ENCODE measurements at places on chromosomes 1 and 21.

- no peak for DNase-seq
These were observed 401 bp upstream of the PRUNE1 start for GRCh38 chr1:151007853-151008243.

DNA sequence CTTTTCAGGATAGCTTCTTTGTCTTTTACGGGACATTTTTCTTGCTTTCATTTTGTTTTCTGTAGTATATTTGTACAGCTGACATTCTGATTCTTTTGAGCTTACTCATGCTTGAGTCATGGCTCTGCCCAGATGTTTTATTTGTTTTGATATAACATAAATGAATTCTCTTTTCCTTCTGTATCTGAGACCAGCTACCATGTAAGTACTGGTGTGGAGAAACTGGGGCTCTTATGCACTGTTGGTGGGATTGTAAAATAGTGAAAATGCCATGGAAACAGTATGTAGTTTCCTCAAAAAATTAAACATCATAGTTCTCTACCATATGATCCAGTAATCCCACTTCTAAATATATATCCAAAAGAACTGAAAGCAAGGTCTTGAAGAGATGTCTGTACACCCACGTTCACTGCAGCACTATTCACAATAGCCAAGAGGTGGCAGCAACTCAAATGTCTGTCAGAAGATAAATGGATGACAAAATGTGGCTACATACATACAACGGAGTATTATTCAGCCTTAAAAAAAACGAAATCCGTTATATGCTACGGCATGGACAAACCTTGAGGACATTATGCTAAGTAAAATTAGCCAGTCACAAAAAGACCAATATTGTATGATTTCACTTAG lies 61.4 kb downstream of the EIF2B3 start:
- no peak for DNase-seq

GRCh38 chr21:41367945-41368734 lies 6.3 kb downstream of the MX2 start:
- peak; percentile 35 for DNase-seq

DNA sequence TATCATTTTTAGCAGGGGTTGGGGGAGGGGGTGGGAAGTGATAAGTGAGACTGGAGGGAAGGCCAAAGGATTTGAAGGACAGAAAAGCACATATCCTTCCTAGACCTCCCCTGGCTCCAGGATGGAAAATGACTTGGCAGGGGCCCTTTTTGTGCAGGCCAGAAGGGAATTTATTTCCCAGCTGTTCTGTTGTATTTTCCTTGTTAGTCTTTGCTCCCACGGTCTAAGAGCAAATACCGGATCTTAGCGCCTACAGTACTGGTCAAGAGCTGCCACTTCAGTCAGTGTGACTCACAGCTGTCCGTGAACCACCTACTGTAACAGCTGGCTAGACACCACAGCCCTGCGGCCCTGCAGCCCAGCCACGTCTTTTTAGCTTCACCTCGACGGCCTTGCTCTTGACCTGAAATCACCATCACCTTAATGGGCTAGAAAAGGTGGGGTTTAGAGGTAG lies 51.0 kb upstream of the ERRFI1 start:
- DNase-seq: peak; percentile 94

GRCh38 chr1:57483954-57484353 lies 60.1 kb upstream of the DAB1 start:
- DNase-seq: no peak

DNA sequence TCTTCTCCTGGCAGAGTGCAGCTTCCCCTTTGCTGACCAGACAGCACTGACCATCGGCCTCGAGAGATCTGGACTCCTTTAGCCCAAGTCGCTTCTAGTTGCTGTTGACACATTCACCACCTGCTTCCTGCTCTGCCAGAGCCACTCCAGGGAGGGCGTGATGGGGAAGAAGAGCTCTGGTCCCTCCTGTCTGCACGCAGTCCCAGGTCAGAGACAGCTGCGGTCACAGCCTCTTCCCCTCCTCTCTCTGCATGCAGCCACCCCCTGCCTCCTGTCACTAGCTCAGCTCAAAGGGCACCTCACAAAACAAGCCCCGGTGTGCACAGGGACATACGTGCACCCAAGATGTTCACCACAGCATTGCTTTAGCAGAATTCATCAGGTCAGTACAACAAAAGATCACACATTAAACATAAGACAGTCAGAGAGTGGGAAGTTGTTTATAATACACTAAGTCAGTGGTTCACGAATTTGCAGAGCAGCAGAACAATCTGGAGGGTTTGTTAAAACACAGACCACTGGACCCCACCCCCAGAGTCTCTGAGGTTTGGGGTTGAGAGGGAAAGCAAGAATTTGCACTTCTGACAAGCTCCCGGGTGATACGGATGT lies 132.9 kb downstream of the SYF2 start:
- no peak for DNase-seq

GRCh38 chr1:116164604-116165368 lies 53.6 kb downstream of the MAB21L3 start:
- DNase-seq: no peak

- no peak for DNase-seq
These were observed 136.8 kb downstream of the ZC3H11B start for GRCh38 chr1:219476116-219476515.

GRCh38 chr1:27031235-27032118 lies 18.8 kb upstream of the TENT5B start:
- DNase-seq: peak; percentile 92

DNA sequence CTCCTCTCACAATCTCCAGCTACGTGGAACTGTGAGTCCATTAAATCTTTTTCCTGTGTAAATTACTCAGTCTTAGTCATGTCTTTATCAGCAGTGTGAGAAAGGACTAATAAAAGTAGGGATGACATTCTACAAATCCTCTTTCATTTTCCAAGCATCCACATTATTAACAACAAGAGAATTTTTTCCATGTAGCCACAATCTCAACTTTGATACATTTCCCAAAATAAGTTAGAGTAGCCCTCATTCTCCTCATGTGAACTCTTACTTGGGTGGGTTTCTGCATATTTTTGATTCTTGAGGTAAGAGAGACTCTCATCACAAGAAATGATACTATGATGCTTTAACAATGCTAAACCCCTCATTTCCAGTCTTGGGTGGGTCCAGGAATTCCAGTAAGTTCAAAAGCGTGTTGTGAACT lies 52.8 kb downstream of the TNFSF18 start:
- no peak for DNase-seq

DNA sequence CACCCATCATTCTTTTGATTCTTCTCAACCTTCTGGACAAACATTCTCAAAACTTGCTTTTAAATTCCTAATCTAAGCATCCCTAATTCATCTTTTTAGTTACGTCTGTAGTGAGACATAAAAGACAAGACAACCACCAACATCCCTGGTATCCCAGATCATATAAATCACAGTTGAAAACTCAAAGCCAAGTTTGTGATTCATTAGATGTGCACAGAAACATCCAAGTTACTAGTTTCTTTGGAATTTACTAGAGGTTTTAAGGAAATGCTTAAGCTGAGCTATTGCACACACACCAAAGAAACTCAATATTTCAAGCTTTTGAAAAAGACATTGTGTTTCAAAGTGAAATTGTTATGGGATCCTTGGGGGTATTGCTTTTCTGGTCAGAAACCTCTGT lies 47.6 kb downstream of the ATP6V1G3 start:
- no peak for DNase-seq

DNA sequence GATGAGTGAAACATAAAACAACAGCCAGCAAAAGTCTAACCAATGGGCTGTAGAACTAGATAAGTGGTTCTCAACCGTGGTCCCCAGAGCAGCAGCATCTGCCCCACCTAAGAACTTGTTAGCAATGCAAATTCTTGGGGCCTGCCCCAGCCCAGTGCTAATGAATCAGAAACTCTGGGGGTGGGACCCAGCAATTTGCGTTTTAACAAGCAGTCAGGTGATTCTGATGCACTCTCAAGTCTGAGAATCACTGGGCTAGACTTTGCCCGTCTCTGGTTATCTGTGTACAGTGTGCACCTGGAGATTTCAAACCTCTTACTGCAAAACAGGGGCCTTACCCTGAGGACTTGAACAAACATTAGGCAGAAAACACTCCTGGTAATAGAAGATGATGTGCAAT lies 66.5 kb downstream of the PLXNA2 start:
- no peak for DNase-seq

DNA sequence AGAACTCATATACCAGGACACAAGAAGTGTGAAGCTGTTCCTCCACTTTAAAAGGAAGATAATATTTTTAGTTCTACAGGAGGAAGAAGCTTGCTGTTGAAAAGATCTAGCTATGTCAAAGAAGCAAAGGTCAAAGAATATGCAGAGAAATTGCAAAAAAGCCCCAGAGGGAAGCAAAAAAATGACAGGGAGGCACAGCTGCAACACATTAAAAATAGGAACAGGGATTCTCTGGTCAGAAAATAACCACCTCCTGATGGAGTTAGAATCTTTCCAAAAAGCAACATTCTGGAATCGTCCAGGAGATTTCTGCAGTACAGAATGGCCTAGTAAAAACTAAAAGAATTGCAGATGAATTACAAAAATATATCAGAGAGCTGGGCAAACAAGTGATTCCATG lies 238.9 kb upstream of the PRMT6 start:
- DNase-seq: no peak

GRCh38 chr21:33261635-33262034 lies 4.5 kb upstream of the IL10RB start:
- no peak for DNase-seq

GRCh38 chr1:33186936-33187335 lies 5.1 kb upstream of the TRIM62 start:
- no peak for DNase-seq

- no peak for DNase-seq
These were observed 193.0 kb downstream of the CACNA1E start for GRCh38 chr1:181676269-181676668.

- DNase-seq: peak; percentile 73
These were observed 82.2 kb downstream of the FBXO2 start for GRCh38 chr1:11571906-11572616.

DNA sequence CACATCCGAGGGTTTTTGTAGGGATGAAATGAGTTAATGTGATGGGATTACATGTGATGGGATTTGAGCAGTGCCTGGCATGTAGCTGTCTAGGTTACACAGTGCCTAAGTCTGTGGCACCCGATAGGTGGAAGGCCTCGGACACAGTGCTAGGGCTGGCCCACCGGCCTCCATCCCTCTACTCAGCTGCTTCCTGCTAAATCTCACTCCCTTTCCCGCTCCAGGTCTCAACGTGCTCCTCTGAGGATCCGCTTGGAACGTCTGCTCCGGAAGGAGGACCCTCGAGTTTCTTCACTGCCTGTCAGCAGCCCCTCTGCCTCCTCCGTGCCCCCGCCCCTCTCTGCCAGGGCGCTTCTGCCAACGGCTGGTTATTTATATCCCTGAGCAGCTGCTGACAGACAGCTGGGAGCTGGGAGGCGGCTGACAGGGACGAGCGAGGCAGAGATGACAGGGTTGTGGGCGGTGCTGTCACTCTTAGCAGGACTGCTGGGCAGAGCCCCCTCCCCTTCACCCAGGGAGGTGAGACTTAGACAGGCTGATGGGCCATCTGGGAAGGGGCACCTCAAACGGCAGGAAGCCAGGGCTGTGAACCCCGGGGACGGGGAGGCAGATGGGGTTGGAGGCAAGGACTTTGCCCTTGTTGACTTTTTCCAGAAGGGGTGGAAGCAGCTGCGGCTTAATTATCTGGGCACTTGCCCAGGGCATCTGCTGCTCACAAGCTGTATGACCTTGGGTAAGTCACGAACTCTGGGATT lies 26.6 kb upstream of the LRRN2 start:
- DNase-seq: peak; percentile 67
